Activated CD8-positive, alpha-beta T cell treated with anti-CD3 and anti-CD28 coated beads for 36 hours (primary cell): ENCODE measurements at places on chromosomes 13 and 19. TPM values are rescaled to one million over a fixed set of nuclear protein-coding genes. Genes with fewer than 3 reads are reported as not detected.
A peak's percentile ranks its signal among the peaks of the same experiment; 100 is the strongest.

- DNase-seq = no peak
Observed at GRCh38 chr19:33977756-33978685, 181.4 kb downstream of the KCTD15 start.

- DNase-seq = no peak
Observed at GRCh38 chr13:112885782-112886268, 83.2 kb upstream of the MCF2L start.

- no peak for DNase-seq
Observed at GRCh38 chr13:35474496-35475211, 1.8 kb downstream of the MAB21L1 start.

- DNase-seq = no peak
Observed at GRCh38 chr19:20313894-20314293, 146.9 kb downstream of the ZNF486 start.

The RXFP2 gene
- total RNA-seq = not detected

GRCh38 chr13:109998684-109999533 is 212.5 kb upstream of the IRS2 start:
- DNase-seq = no peak

DNA sequence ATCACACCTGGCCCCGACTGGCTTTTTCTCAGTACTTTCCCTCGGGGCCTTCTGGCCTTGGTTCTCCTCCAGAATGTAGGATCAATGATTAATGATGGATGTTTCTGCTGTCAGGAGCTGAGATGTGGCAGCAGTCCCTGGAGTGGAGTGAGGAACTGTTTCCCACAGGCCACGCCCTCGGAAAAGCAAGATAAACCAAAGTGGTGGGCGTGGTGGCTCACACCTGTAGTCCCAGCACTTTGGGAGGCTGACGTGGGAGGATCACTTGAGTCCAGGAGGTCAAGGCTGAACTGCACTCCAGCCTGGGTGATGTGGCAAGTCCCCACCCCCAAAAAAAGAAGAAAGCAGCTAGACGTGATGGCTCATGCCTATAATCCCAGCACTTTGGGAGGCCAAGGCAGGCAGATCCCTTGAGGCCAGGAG is 7.1 kb upstream of the SHFL start:
- no peak for DNase-seq

The SERPINE3 gene
- total RNA-seq = not detected

The PLEKHG2 gene
- total RNA-seq = 35.9 TPM

GRCh38 chr19:9597027-9597426 is 12.7 kb upstream of the ZNF121 start:
- DNase-seq = no peak

DNA sequence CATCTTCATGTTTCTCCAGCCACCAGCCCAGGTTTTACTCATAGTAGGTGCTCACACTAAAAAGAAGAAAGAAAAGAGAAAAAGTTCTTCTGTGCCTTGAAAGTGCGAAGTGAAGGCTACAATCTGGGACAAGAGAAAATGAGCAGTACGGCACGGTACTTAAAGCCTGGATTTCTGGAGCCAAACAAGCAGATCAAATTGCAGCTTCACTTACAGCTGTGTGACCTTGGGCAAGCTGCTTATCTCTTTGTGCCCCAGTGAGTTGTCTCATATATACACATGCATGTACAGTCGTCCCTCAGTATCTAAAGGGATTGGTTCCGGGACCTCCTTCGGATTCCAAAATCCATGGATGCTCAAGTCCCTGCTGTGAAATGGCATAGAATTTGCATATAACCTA is 41.8 kb downstream of the GSX1 start:
- DNase-seq = no peak

The TNFSF9 gene
- 3.0 TPM for total RNA-seq

DNA sequence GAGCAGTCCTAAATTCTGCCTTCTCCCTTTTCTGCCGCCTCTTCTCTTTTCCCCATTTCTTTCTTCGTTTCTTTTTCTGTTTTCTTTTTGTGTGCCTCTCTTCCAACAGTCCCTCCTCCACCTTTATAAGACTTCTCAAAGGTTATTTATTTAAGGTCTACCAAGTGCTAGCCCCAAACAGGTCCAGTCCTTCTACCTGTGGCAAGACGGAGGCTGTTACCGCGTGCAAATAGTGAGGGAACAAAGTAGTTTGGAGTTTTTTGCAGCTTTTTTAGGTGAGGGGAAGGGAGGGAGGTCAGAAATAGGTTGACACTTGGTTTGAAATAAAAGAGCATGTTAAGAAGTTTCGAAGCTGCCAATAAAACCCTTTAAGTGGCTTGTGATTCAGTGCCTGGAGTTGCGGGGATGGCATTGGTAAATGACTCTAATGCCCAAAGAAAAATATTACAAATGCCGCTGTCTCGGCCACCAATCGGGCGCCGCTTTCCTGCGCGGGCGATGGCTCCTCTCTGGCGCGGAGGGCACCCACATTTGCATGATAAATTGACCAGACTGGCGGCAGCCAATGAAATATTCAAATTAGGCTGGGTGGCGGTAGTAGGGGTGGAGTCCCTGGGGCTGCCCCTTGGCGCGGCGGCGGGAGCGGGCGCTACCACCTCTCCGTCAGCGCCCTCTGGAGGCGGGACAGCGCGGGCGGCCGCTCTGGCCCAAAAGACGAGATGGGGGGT is 7.5 kb upstream of the TSHZ3 start:
- peak; percentile 77 for DNase-seq

GRCh38 chr13:38899571-38899970 is 91.1 kb downstream of the STOML3 start:
- DNase-seq = no peak

GRCh38 chr13:98549728-98550317 is 27.1 kb downstream of the STK24 start:
- no peak for DNase-seq

The VSIG10L gene
- total RNA-seq = 3.7 TPM

The NLRP4 gene
- total RNA-seq = not detected

The TRAPPC6A gene
- total RNA-seq = 27.3 TPM

The B3GNT8 gene
- total RNA-seq = 1.1 TPM

DNA sequence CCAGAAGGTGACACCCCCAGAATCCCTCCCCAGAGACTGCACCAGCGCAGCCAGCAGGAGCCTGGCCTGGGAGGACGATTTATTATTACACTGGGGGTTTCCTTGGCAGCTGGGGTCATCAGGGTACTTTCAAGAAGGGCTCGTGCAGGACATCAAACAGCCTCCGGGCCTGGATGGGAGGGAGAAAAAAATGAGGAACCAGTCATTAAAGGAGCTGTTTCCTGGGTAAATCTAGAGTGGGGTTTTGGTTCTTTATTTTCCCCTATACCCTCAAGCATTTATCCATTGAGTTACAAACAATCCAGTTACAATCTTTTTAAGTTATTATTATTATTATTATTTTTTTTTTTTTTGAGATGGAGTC is 3.1 kb downstream of the POLR1G start:
- no peak for DNase-seq

The ZNF576 gene
- 12.2 TPM for total RNA-seq

- no peak for DNase-seq
Observed at GRCh38 chr19:7635670-7636069, 1.2 kb upstream of the STXBP2 start.

- no peak for DNase-seq
Observed at GRCh38 chr19:18017275-18018083, 9.5 kb downstream of the ARRDC2 start.

DNA sequence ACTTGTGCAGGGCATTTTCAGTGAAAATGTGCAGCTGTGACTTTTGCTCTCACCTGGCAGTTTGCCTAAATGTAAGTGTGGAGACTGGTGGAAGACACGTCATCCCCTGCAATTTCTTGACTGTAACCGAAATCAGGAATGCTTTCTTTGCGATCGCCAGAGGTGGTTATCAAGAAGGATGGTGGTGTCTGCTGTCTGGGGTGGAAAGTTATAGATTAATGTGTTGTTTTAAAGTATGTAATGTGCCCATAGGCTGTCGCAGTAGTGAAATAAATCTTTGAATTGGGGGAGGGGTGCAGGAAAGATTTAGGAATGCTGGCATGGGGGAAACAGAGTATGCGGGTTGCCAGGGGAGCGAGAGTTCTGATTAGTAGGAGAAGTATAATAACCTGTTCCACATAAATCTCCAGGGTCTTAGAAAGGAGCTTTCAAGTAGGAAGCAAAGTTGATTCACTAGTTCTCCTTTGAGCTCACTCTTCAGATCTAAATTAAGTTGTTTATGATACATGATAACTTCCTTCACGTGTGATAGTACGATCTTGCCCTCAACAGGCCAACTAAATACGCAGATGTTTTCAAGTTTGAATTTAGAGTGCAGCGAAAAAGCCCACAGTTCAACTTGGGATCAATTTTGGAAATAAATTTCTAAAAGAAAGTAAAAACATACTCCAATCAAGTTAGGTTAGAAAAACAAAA is 1520.0 kb upstream of the SLC10A2 start:
- no peak for DNase-seq

The LILRA5 gene
- total RNA-seq = not detected

The ZNF628 gene
- 8.4 TPM for total RNA-seq
